Osteocyte (in vitro differentiated cells): ENCODE measurements at places on chromosomes 7 and 10.

DNA sequence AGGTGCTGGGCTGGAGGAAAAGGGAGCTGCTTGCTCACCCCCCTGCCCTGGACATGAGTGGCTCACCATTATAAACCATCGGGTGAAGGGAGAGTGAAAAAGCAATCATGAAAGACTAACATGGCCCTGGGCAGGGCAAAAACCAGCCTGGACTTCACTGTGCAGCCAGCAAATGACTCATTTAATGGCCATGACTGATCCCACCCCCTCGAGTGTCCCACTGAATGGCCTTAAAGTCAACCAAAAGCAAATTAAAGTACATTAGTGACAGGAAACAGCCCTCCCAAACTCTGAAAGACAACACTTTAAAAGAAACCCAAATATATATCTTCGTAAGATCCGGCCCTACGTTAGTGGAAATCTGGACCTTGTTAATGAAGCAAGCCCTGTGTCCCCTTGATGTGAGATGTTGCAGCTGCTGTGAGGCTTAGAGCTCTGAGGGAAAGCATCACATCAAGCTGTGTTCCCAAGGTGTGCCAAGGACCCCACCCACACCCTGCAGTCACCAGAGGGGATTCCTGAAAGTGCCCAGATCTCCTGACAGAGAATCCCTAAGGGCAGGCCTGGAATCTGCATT lies 31.2 kb downstream of the ADCYAP1R1 start:
- no peak overlapping the region for H3K27ac ChIP-seq
- H3K4me3 ChIP-seq = no peak overlapping the region
- peaks cover 24% of the 10 kb centered on the region for H3K27me3 ChIP-seq
- no peak for DNase-seq
- H3K36me3 ChIP-seq = no peaks in the 10 kb centered on the region

DNA sequence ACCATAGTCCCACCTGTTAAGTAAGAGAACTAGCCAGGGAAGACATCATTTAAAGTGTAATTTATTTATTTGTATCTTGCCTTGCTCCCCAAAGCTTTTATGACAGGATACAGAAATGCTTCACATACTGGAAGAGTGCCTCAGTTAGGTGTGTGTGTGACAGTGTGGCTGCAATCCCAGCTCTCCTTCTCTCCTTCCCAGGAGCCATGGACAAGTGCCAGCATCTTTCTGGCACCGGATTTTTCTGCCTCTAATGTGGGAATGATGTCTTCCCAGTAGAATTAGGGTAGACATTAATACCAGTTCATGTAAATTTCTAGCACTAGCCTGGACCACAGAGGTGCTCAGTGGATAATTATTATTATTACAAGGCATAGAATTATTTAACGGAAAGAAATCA lies 30.3 kb upstream of the ATXN7L1 start:
- no peak overlapping the region for H3K4me3 ChIP-seq
- H3K27ac ChIP-seq = no peak overlapping the region
- no peaks in the 10 kb centered on the region for H3K4me1 ChIP-seq
- no peak for DNase-seq

DNA sequence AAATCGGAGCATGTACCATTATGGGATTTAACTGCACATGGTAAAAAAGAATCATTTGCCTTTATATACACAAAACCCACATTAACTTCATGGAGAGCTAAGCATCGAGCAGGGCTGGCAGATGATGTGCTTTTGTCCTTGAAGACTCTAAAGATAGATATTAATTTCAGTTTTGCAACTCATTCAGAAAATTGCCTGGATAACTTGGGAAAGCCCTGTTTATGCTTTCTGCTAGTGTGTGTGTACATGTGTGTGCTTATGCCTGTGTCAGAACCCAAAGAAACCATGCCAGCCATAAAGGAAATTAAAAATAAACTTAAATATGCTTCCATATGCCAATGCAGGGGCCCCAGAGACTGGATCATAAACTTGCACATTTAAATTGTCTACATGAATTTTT lies 640.0 kb downstream of the PARD3 start:
- no peaks in the 10 kb centered on the region for H3K27me3 ChIP-seq
- H3K27ac ChIP-seq = no peak overlapping the region
- no peak for DNase-seq
- peaks cover 2% of the 10 kb centered on the region for H3K36me3 ChIP-seq
- H3K4me3 ChIP-seq = no peak overlapping the region

- no peak for DNase-seq
- H3K4me3 ChIP-seq = peak overlapping the region; percentile 99
- H3K27me3 ChIP-seq = no peaks in the 10 kb centered on the region
Measured at GRCh38 chr7:141737118-141737835, 881 bp upstream of the SSBP1 start.

GRCh38 chr7:139396323-139396951 lies 36.7 kb downstream of the LUC7L2 start:
- peaks cover 45% of the 10 kb centered on the region for H3K36me3 ChIP-seq
- H3K4me1 ChIP-seq = peaks cover 33% of the 10 kb centered on the region
- H3K27ac ChIP-seq = peak overlapping the region; percentile 90

DNA sequence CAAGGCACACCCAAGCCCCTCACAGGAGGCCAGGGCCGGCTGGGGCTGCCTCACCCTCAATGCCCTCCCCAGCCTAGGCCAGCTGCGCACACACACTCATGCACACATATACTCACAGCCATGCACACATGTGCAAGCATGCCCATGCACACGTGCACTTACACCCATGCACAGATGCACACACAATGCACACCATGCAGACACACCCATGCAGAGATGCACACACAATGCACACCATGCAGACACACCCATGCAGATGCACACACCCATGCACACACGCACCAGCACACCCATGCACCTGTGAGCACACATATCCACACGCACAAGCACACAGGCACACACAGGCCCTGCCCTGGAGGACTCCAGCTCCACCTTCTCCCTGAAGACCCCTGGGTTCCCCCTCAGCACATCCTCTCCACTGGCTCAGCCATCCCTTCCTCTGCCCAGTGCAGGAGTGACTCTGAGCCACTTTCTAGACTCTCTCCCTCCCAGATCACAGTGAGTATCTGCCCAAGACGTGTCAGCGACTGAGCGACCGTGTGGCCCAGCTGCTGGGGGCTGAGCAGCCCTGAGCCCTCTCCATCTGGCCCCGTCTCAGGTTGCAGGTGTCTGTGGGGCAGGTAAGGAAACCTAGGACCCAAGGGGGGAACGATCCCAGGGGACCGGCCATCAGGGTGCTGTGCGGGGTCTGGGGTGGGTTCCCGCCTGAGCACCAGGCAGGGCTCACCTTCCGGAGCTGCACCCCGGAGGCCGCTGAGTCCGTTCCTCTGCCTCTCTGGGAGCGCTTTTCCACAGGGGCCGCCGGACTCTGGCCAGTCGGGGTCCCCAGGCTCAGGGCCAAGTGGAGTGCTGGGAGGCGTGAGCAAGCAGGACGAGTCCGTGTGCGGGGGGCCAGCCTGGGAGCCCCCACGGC lies 25.8 kb downstream of the AP5Z1 start:
- no peak overlapping the region for H3K27ac ChIP-seq
- no peaks in the 10 kb centered on the region for H3K4me1 ChIP-seq
- DNase-seq = no peak
- no peaks in the 10 kb centered on the region for H3K36me3 ChIP-seq

- H3K4me1 ChIP-seq = peaks cover 18% of the 10 kb centered on the region
- no peak overlapping the region for H3K4me3 ChIP-seq
- peaks cover 16% of the 10 kb centered on the region for H3K27me3 ChIP-seq
Measured at GRCh38 chr7:106421181-106421762, 136.5 kb upstream of the NAMPT start.

DNA sequence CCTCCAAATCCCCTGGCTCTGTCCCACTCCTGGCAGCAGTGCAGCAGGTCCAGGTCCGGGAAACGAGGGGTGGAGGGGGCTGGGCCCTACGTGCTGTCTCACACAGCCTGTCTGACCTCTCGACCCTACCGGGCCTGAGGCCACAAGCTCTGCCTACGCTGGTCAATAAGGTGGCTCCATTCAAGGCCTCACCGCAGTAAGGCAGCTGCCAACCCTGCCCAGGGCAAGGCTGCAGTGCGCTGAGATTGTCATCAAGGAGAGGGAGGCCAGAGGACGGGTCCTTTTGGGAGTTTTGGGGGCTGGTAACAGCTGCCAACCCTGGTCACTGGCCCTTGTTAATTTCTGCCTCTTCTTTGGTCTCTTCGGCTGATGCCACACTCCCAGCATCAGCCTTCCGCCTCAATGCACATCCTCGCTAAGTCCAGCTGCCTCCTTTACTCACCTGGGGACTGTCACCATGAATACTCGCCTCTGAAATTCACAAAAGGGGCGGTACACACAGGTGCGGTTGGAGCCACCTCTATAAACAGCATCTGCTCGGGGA lies 3.5 kb downstream of the EPO start:
- H3K27ac ChIP-seq = no peak overlapping the region
- H3K27me3 ChIP-seq = peaks cover 29% of the 10 kb centered on the region
- H3K36me3 ChIP-seq = no peaks in the 10 kb centered on the region
- peaks cover 27% of the 10 kb centered on the region for H3K4me1 ChIP-seq

DNA sequence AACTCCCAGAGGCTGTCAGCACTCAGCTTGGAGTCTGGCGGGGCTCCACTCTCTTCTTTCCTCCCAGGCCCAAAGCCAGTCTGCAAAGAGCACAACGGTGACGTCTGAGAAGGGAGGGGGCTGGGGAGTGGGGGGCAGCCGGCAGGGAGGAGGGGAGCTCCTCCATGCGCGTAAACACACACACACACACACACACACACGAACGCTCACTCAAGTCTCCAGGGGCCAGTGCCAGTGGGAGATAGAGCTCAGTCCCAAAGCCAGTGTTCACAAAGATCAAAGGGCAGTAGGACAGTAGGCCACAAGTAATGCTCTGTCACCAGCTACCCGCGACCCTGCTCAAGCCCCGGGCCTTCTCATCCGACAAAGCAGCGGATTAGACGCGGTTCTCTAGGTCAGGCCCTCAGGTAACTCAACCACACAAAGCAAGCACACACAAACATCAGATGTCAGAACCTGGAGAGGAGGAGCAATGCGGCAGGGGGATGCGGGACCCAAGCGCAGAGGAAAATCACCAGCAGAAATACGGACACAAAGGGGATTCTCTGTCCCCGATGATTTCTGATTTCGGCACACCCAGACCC lies 19.9 kb downstream of the TCAF1 start:
- no peaks in the 10 kb centered on the region for H3K27me3 ChIP-seq
- peaks cover 2% of the 10 kb centered on the region for H3K36me3 ChIP-seq
- peak overlapping the region; percentile 93 for H3K4me3 ChIP-seq
- peaks cover 37% of the 10 kb centered on the region for H3K4me1 ChIP-seq
- peak overlapping the region; percentile 95 for H3K27ac ChIP-seq
- DNase-seq = no peak

GRCh38 chr10:112221545-112221944 lies 38.0 kb upstream of the GPAM start:
- H3K4me3 ChIP-seq = no peak overlapping the region
- no peaks in the 10 kb centered on the region for H3K36me3 ChIP-seq
- no peaks in the 10 kb centered on the region for H3K4me1 ChIP-seq
- H3K27ac ChIP-seq = no peak overlapping the region

- no peaks in the 10 kb centered on the region for H3K4me1 ChIP-seq
- H3K27me3 ChIP-seq = no peaks in the 10 kb centered on the region
- DNase-seq = peak; percentile 76
- no peak overlapping the region for H3K4me3 ChIP-seq
- no peaks in the 10 kb centered on the region for H3K36me3 ChIP-seq
Measured at GRCh38 chr10:130929422-130930325, 381.8 kb downstream of the TCERG1L start.

DNA sequence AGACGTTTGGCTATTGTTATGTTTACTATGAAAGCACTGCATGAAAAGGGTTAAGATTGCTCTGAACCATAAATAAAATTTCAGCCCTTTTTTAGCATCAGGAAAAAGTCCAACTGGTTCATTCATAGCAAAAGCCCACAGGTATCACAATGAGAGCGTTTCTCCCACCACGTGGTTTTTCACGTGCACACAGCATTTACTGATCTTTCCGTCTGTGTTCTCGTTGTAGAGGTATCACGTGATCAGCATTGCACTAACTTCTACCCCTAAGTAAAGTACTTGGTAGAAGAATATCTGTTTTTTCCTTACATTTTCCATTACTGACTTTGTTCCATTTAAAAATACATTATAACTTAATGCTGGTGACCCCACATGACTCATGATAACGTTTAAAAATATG lies 17.8 kb upstream of the CCDC3 start:
- no peak overlapping the region for H3K4me3 ChIP-seq
- no peaks in the 10 kb centered on the region for H3K27me3 ChIP-seq
- H3K36me3 ChIP-seq = peaks cover 2% of the 10 kb centered on the region

DNA sequence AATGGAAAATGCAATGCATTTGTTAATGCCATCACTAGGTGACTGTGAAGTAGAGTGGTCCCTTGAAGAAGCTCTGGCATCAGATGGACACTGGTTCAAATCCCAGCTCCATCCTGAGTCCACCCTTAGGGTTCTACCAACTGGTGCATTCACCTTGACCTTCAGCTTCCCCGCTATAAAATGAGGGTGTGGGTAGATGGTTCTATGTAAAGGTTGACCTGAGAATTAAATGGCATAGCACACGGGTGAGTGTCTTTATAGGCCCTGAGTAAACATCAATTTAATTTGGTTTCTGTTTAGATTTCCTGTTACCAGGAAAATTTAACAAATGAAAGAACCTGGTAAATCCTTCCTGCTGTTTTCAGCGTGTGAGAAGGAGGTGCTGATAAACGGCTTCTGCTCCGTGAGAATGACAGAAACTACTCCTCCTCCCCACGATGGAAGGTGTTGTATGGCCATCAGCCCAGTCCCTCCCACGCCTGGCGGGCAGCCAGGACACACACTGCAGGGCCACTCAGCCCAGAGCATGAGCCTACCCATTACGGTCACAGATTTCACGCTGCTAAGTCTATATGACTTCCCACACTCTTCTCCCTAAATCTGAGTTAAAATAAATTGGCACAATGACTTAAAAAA lies 210.1 kb downstream of the TNS3 start:
- no peaks in the 10 kb centered on the region for H3K27me3 ChIP-seq
- H3K4me1 ChIP-seq = peaks cover 32% of the 10 kb centered on the region
- peaks cover 18% of the 10 kb centered on the region for H3K36me3 ChIP-seq
- no peak overlapping the region for H3K27ac ChIP-seq

DNA sequence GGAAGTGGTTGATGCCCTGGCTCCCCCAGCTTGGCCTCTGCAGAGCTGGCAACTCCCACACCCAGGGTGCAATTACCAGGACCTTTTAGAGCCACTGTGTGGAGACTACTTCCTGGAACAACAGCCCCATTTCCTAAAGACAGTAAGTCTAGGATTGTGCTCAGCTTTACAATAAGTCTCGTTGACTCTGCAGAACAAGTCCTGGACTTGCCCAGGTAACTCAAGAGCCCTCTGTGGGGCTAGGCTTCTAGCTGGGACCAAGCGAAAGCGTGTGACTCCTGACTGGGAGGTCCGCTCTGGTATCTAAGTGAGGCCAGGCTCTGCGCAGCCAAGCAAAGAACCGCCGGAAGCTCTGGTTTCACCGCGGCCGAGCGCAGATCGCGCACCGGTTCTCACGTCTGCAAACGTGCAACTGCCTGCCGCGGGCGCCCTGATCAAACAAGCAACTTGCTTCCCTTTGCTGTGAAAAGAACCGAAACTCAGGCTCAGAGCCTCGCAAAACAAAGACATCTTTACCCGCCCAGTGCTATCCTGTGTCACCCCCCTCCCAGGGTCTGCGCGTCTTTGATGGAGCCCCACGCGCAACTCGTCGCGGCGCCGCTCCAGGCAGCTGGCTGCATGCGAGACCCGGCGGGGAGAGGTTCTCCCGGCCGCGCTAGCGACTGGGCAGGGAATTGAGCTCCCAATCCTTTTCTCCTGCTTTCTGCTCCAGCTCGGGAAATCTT lies 4.4 kb upstream of the PDLIM1 start:
- H3K36me3 ChIP-seq = no peaks in the 10 kb centered on the region
- H3K27me3 ChIP-seq = no peaks in the 10 kb centered on the region
- H3K4me3 ChIP-seq = no peak overlapping the region
- no peak overlapping the region for H3K27ac ChIP-seq
- no peak for DNase-seq
